ENCODE measurements at places on chromosomes 16 and 17. TPM values are rescaled to one million over a fixed set of nuclear protein-coding genes. Genes with fewer than 3 reads are reported as not detected.

GRCh38 chr16:1013593-1013900, 32.0 kb downstream of the SOX8 start:
- DNase-seq: no peak

DNA sequence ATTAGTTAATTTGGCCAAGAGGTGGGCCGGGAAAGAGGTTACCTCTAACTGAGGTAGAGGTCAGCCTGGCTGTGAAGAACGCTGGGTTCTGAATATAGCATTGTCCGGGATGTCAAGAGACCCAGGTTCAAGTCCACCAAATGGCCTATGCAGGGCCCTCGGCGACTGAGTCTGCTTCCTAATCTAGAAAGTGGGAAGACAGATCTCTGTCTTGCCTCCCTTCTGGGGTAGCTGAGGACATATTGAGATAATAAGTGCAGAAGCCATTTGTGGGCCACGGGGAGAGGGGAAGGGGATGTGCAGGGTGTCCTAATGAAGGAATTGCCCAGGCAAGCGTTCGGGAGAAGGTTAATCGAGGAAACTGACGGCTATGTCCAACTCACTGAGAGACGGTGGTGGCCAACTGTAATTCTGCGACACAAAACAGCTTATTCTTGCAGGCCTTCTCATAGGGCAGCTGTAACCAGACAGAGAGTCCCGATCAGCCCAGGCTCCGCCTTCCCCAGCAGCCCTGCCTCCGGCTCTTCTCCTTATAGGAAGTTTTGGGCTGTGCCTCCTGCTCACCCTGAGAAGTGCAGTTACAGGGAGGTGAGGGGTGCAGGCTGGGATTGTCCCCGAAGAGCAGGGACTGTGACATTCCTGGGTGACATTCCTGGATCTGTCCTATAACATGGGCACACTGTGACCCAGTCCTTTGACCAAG, 15.9 kb downstream of the HASPIN start:
- DNase-seq: no peak

GRCh38 chr16:83633286-83633685, 174.5 kb upstream of the HSBP1 start:
- no peak for DNase-seq

DNA sequence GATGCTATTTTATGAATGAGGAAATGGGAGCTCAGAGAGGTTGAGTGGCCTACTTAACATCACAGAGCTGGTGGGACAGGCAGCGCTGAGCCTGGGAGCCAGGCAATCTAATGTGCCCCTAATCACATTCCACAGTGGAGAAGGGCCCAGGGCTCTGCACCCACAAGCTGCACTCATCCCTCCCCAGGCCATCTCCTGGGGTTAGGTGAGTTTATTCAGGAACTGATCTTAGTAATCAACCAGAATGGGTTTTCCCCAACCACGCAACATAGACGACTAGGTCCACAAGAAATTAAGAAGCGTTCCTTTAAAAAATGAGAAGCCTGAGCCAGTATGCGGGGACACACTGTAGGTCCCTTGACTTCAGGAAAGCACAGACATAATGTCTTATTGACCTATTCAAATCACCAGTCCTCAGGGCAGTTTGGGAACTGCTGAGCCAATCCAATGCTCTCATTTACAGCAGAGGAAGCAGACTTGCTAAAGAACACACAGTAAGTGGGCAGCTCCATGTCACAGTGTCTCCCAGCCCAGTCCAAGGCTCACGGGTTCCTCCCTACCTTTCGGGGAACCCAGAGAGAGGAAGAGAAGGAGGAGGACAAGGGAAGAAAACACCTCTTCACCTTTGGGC, 2.3 kb downstream of the MPP3 start:
- DNase-seq: no peak

- DNase-seq: peak; percentile 76
These were observed 5.9 kb downstream of the CTF1 start for GRCh38 chr16:30902029-30902972.

- no peak for DNase-seq
These were observed 538 bp upstream of the RAPGEFL1 start for GRCh38 chr17:40176754-40177110.

GRCh38 chr16:72266836-72267235, 94.9 kb upstream of the PMFBP1 start:
- no peak for DNase-seq

DNA sequence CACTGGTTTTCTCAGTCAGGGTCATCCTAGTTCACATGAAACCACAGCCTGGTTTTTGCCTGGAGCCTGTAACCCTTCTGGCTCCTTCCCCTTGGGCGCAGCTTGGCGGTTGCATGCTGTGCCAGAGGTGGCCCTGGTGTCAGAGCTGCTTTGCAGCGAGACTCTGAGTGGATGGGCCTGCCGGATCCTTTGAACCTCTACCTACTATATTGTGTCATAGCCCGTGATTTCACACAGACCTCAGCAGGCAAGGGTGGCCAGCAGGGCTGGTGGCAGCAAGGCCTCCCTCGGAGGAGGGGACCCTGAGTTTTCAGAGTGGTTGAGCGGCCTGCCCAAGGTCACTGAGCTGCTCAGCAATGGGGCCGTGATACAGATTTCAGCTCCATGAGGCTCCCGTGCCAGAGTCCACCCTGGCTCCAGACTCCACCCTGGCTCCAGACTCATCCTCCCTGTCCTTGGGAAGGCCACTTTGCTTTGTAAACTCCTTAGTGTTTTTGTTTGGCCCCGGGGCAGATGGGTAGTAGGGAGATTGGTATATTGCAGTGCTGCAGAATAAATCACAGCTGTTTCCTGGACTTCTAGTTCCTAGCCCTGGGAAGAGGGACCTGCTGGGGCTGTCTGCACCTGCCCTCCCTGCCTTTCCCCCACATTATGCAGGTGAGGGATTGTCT, 9.7 kb downstream of the MPRIP start:
- no peak for DNase-seq

GRCh38 chr17:34479371-34479770, 100.0 kb upstream of the TMEM132E start:
- no peak for DNase-seq

DNA sequence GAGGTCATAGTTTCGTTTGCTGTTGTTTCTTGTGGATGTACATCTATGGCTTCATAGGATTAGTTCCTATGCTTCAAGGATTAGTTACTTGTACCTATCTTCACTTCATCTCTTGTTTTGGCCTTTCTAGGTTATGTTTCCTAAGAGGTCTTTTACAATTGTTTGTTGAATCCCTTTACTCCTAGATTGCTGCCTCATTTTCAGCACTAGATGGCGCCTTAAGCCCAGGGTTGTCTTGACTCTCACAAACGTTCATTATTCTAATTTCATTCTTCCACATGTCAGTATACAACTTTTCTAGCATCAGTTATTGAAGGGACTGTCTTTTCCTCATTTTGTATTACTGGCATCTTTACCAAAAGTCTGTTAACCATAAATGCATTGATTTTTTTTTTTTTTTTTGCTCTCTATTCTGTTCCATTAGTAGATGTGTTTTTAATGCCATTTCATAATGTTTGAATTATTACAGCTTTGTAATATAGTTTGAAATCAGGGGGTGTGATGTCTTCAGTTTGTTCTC, 45.0 kb upstream of the NACA2 start:
- no peak for DNase-seq

GRCh38 chr17:57876866-57877237, 27.0 kb upstream of the MRPS23 start:
- DNase-seq: no peak

GRCh38 chr17:70298929-70299531, 129.7 kb downstream of the KCNJ2 start:
- no peak for DNase-seq

CEP20 gene
- total RNA-seq: 46.5 TPM

SMIM5 gene
- 2.0 TPM for total RNA-seq

SLC26A11 gene
- 7.9 TPM for total RNA-seq

AIPL1 gene
- total RNA-seq: not detected

Data from naive thymus-derived CD4-positive, alpha-beta T cell (primary cell).